Hair follicle dermal papilla cell (primary cell): ENCODE measurements at places on chromosomes 5 and 9. TPM values are rescaled to one million over a fixed set of nuclear protein-coding genes. Genes with fewer than 3 reads are reported as not detected.

TIGD6 gene
- 7.3 and 7.9 TPM in 2 replicates for total RNA-seq

TMOD1 gene
- not detected in 2 replicates for total RNA-seq

INPP5E gene
- total RNA-seq: 11.9 and 13.1 TPM in 2 replicates

FOXE1 gene
- total RNA-seq: 0.12 TPM in 1 of 2 replicates, not detected in the other

ELOVL7 gene
- 0.49 and 0.97 TPM in 2 replicates for total RNA-seq

FBXL7 gene
- 26.4 and 29.2 TPM in 2 replicates for total RNA-seq

IFNA13 gene
- not detected in 2 replicates for total RNA-seq

CBY3 gene
- not detected in 2 replicates for total RNA-seq

CTXN3 gene
- not detected in 2 replicates for total RNA-seq

SH2D3C gene
- under 0.01 and 0.36 TPM in 2 replicates for total RNA-seq

SLC6A7 gene
- total RNA-seq: 0.16 TPM in 1 of 2 replicates, not detected in the other

TSSK1B gene
- total RNA-seq: 0.36 and 0.49 TPM in 2 replicates

SPINK4 gene
- total RNA-seq: not detected in 2 replicates

PCDHGC4 gene
- 6.3 and 6.5 TPM in 2 replicates for total RNA-seq

SOX30 gene
- total RNA-seq: under 0.01 TPM in 1 of 2 replicates, not detected in the other

STPG3 gene
- total RNA-seq: not detected in 2 replicates

PCDHB2 gene
- 6.8 and 7.0 TPM in 2 replicates for total RNA-seq

FUT7 gene
- not detected in 2 replicates for total RNA-seq

RGS7BP gene
- under 0.01 TPM in 1 of 2 replicates, not detected in the other for total RNA-seq

LHX3 gene
- not detected in 2 replicates for total RNA-seq

DMRT2 gene
- total RNA-seq: 0.16 and 0.36 TPM in 2 replicates

TXNDC8 gene
- total RNA-seq: not detected in 2 replicates

SIT1 gene
- total RNA-seq: not detected in 2 replicates

CDC20B gene
- under 0.01 TPM in 1 of 2 replicates, not detected in the other for total RNA-seq

SPDL1 gene
- total RNA-seq: 15.1 and 18.0 TPM in 2 replicates

FOXD4L4 gene
- under 0.01 TPM in 1 of 2 replicates, not detected in the other for total RNA-seq

OR1Q1 gene
- 0.36 and 0.65 TPM in 2 replicates for total RNA-seq

C9orf153 gene
- 0.16 and 0.24 TPM in 2 replicates for total RNA-seq

ZDHHC12 gene
- 23.6 and 24.2 TPM in 2 replicates for total RNA-seq

NOXA1 gene
- 0.49 and 0.65 TPM in 2 replicates for total RNA-seq

GFRA3 gene
- not detected in 2 replicates for total RNA-seq

IFNK gene
- not detected in 2 replicates for total RNA-seq

PRRX2 gene
- total RNA-seq: 76.4 and 92.7 TPM in 2 replicates
